Activated CD4-positive, alpha-beta T cell treated with anti-CD3 and anti-CD28 coated beads for 4 hours (primary cell): ENCODE measurements at places on chromosomes 2 and 18.

GRCh38 chr2:144666032-144666431 lies 146.1 kb upstream of the ZEB2 start:
- no peak for DNase-seq

- DNase-seq, result no peak
These were observed 47.4 kb upstream of the SMAD7 start for GRCh38 chr18:48997985-48998831.

DNA sequence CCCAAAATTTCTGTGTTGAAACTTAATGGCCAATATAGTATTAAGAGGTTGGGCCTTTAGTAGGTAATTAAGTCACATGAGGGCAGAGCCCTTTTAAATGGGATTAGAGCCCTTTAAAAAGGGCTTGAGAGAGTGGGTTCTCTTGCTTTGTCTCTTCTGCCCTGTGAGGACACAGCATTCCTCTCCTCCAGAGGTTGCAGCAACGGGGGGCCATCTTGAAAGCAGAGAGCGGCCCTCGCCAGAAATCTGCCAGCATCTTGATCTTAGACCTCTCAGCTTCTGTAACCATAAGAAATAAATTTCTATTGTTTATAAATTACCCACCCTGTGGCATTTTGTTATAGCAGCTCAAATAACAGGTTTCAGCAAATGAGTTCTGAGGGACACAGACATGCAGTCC lies 305.0 kb upstream of the LRP1B start:
- no peak for DNase-seq

- DNase-seq, result no peak
These were observed 213.0 kb upstream of the RAB6C start for GRCh38 chr2:129766374-129766993.

DNA sequence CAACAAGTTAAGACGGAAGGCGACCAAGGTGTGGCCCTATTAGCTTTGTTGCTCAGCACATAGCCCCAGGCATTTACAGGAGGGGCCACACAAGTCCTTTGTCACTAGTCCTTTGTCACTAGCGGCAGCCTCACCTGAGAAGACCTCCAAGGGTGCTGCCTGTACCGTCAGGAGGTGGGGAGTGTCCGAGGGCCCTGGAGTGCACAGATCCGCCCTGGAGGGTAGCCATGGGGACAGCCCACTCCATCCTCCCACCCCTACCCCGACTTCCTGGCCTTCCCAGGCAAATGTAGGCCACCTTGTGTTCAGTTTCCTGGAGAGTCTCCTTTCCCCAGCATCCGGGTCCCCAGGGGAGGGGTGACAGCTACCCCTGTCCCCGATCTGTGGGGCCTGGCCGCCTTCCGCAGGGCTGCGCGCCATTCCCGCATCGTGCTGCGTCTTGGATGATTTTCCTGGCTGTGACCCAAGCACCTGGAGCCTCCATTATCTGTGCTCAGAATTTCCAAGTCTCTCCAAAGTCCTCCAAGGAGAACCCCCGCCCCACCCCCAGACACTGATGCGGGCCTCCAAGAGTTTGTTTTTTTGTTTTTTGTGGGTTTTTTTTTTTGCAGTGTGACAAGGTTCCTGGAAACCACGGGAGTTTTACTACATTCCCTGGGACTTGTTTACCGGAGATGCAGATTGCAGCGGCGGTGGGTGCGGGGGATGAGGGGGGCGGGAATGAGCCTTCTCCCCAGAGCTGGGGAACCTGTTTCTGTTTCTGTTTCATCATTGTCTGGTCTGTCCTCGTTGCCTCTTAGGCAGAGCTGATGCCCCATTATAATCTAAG lies 28.6 kb downstream of the TEX44 start:
- no peak for DNase-seq

DNA sequence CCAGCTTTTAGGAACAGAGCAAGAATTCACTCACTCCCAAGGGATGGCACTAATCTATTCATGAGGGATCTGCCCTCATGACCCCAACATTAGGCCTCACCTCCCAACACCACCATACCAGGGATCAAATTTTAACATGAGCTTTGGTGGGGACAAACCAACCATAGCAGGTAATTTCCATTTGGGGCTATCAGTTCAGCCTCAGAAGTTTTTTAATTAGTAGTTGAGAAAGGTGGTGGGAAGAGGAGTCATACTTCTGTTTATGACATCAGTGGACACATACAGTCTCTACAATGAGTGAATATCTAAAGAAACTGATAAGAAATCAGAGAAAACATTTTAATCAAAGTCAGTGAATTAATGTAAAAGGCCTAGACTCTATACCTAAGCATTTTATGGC lies 59.6 kb upstream of the EMILIN2 start:
- no peak for DNase-seq
